ENCODE measurements at places on chromosomes 3 and 15.

DNA sequence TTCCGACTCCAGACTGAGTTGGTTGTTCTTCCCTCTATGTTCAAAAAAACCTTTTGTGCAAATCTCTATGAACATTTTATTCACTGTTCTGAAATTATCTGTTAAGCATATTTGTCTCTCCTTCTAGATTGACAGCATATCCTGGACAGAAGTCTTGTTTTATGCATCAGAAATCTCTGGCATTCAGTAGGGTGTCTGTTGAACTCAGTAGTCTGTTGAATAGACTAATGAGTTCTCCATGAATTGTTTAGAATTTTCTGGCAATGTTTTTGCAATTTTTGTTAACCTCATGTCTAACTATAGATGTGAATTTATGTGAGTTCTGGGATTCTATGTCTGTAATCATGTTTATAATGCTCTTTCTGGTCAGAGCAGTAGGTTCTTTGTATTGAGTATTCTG, 222.5 kb upstream of the KCNMB2 start:
- no peak for DNase-seq

DNA sequence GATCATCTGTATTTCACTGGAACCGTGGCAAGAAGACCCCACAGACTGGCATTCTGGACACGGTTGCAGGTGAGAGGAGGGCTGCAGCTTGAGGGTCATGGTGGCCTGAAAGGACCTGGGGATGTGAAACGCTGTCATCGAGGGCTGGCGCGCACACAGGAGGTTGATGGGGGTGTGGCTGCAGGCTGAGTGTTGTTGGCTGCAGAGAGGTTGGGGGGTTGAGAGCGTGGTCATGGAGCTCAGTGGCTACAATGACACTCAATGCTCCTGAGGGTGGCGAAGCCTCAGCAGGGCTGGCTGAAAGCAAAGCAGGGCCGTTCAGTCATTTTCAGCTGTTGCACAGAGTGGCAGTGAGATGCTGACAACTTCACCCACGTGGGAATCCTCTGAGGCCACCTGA, 21.0 kb downstream of the CPN2 start:
- DNase-seq = no peak

GRCh38 chr15:83692746-83693581, 39.0 kb downstream of the ADAMTSL3 start:
- no peak for DNase-seq

- no peak for DNase-seq
Measured at GRCh38 chr3:161510510-161511260, 14.1 kb downstream of the OTOL1 start.

DNA sequence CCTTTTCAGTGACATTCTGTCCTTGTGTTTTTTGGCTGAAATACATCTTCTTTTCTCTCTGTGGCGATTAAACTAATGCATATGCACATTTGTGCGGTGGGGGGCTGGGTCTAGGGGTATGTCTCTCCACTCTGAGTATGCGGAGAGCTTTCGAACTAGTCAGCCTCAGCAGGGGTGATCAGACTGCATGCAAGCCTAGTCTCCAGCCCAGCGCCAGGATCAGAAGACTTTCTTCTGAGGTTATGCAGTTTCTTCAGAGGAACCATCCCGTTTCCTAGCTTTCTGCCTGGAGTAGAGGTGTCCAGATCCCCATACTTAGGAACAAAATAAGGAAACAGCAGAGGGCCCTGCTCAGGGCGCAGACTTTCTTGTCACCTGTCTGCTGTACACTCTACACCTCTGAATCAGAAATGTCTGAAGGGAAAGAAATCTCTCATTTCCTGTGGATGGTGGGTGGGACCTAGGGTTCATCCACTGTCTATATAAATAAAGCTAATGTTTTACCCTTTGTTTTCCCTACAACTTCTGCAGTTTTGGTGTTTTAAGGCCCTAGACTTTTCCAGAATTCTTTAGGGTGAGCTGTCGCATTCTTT, 230.4 kb downstream of the ABHD5 start:
- DNase-seq = no peak

- DNase-seq = no peak
Measured at GRCh38 chr3:13016721-13017255, 56.4 kb downstream of the IQSEC1 start.

DNA sequence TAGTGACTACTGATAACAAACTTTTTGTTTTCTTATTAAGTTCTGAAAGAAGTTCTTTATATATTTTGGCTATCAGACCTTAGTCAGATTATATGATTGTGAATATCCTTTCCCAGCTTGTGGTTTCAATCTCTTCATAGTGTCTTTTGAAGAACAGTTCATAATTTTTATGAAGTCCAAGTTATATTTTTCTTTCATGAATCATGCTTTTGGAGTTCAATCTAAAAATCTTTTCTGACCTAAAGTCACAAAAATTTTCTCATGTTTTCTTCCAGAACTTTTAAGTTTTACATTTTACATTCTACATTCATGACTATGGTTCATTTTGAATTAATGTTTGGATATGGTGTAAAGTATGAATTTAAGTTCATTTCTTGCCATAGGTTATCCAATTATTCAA, 34.2 kb upstream of the OCA2 start:
- DNase-seq = no peak

DNA sequence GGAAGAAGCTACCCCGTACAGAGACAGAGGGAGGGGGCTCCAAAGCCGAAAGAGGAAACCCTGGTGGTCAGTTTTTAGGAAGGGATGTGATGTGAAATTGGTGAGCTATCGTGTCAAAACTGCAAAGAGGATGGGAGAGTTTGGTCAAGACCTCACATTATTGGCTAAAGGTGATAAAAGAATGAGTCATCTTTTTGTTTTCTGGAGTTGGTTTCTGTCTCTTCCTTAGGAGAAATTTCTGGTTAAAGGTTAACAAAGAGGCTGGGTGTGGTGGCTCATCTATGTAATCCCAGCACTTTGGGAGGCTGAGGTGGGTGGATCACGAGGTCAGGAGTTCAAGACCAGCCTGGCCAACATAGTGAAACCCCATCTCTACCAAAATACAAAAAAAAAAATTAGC, 217.8 kb upstream of the CBLB start:
- DNase-seq = no peak
